GOT3 (cell line): ENCODE measurements at places on chromosomes 2 and 18.

- no peak for DNase-seq
Measured at GRCh38 chr18:1438967-1439366, 534.3 kb downstream of the ADCYAP1 start.

DNA sequence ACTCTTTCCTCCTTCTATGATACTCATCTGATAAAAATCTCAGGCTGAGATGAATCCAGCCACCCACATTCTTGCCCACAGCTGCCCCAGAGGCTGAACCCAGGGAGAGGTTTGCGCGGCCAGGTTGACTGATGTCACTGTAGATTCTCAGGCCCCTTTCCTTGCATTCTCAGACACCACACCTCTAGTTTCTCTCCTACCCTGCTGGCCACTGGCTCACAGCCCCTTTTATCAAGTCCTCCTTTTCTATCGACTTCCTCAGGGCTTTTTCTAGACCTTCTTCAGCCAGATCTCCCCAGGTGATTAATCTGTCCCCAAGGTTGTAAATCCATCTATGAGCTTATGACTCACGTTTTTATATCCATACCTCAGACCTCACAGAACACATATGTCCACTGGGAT is 99.8 kb downstream of the TACR1 start:
- DNase-seq = no peak

- DNase-seq = no peak
Measured at GRCh38 chr2:78309460-78309859, 716.0 kb upstream of the REG3G start.

GRCh38 chr2:234492717-234493485 is 4.0 kb downstream of the ARL4C start:
- no peak for DNase-seq

GRCh38 chr2:157784169-157784822 is 91.8 kb downstream of the ACVR1 start:
- DNase-seq = no peak

- no peak for DNase-seq
Measured at GRCh38 chr2:153020201-153020600, 301.8 kb downstream of the ARL6IP6 start.

DNA sequence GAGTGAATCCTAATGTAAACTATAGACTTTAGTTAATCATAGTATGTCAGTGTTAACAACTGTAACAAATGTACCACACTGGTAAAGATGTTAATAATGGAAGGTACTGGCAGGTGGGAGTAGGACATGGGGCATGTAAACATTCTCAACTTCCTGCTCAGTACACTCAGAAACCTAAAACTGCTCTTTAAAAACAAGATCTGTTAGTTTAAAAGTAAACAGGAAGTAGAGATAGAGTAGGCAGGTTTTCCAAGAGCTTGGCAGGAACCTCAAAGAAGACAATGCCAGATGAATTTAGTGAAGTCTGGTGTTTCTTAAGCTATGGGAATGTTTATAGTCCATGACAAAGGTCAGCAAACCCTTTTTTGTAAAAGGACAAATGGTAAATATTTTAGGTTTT is 46.6 kb downstream of the CCDC138 start:
- no peak for DNase-seq

DNA sequence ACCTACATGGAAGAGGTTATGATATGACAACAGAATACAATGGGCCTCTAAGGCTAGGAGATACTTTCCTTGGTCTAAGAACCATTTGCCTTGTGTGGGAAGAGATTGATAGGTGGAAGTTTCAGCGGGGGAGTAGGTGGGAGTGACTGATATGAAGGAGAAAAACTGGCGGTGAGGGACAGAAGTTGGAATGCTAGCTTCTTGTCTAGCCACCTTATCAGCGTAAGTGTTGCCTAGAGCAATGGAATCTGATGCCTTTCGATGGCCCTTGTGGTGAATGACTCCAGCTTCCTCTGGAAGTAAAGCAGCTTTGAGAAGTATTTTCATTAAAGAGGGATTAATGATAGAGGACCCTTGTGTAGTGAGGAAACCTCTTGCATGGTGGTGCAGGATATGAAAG is 121.3 kb upstream of the GULP1 start:
- no peak for DNase-seq

GRCh38 chr18:34729740-34730355 is 19.8 kb downstream of the DTNA start:
- DNase-seq = no peak
